NCI-H774 (cell line): ENCODE measurements at places on chromosomes 5 and 9.

- DNase-seq = no peak
Measured at GRCh38 chr5:19534751-19535150, 453.2 kb downstream of the CDH18 start.

DNA sequence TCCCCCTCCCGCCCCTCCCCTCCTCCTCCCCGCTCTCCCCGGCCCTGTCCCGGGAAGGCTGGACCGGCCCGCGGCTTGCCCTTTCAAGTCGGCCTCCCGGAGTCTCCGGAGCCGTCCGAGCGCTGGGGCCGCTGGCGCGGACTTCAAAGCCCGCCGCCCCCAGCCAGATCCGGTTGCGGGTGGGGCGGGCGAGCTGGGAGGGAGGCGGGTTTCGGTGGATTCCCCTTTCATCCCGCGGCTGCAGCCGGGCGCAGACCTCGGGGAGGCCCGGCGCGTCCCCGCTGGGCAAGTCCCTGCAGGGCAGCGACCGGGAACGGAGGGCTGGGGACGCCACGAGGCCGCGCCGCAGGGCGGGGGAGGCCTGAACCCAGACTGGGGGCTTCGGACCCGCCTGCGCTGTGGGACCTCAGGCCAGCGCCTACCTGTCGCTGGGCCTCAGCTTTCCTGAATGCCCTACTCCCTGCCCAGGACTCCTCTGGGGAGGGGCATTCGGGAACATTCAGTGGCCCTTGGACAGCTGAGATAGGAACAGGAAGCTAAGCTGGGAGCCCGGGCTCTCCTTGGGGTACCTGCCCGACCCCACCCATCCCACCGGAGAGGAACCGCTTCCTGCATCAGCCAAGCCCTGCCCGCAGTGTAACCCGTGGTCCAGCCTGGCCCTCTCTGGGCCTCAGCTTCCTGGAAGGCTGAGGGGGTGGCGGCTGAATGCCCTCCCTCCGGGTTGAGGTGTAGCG lies 23.4 kb downstream of the C9orf50 start:
- no peak for DNase-seq

GRCh38 chr5:151459680-151460324 lies 12.4 kb downstream of the SLC36A1 start:
- no peak for DNase-seq

DNA sequence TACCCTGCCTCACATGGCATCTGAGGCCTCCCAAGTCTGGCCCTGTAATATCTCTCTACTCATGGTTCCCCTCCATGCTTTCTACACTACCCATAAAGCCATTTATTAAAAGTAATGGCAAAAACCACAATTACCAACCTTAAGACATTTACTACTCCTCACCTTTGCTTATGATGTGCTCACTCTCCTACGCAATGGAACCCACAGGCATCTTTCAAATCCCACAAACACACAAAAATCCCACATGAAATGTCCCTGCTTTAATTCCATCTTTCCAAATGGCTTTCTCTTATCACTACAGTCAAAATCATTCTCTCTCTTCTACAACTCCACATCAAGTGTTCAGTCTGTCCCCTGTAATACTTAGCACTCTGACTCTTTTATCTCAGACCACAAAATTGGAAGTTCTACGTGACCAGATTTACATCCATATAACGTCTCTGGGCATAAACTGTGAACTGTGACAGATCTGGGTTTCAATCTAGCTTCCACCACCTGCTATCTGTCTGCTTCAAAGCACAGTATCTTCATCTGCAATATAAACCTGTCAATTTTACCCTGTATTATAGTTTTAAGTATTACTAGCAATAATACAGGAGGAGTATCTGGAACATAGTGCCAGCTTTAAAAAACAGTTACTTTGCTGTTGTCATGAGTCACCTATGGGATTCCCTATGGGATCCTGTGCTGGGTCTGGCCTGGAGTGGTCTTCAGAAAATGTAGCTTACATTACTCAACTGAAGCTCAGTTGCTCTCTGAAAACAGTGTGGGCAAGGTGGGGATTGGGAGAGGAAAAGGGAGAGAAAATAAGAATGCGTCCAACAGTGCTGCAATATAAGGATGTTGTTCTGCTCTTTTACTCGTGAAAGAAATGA lies 137.1 kb upstream of the TRIM32 start:
- no peak for DNase-seq

DNA sequence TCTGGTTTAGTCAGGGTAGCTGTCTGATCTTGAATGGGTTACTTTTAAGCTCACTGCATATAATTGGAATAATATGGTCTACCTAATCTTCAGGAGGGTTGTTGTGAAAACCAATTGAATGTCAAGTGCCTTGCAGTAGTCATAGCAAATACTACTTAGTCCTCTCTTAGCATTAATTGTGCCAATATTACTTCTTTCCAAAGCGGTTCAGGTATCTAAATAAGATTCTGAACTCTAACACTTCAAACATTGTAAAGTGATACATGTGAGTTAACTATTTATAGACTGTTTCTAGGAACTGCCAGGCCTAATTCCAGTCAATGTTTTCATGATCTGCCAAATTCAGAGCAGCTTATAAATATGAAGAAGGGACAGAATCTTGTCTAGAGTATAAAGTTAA lies 140.2 kb downstream of the SH3GL2 start:
- DNase-seq = no peak

- no peak for DNase-seq
Measured at GRCh38 chr9:109887079-109887478, 107.1 kb downstream of the PALM2AKAP2 start.

DNA sequence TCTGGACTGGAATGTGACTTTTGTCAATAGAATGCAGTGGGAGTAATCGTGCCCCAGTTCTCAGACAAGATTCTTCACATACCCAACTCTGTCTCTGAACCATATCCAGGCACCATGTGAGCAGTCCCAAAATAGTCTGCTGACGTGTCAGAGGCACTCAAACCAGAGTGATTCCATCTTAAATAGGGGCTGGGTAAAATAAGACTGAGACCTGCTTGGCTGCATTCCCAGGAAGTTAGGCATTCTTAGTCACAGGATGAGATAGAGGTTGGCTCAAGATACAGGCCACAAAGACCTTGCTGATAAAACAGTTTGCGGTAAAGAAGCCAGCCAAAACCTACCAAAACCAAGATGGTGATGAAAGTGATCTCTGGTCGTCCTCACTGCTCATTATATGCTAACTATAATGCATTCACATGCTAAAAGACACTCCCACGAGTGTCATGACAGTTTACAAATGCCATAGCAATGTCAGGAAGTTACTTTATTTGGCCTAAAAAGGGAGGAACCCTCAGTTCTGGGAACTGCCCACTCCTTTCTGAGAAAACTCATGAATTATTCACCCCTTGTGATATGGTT lies 16.9 kb upstream of the PLCXD3 start:
- no peak for DNase-seq

- DNase-seq = no peak
Measured at GRCh38 chr5:68002836-68003235, 212.7 kb upstream of the PIK3R1 start.

GRCh38 chr5:116778032-116778431 lies 203.4 kb upstream of the SEMA6A start:
- DNase-seq = no peak

- DNase-seq = no peak
Measured at GRCh38 chr5:61625137-61625561, 293.1 kb downstream of the ZSWIM6 start.

GRCh38 chr5:14497311-14497710 lies 84.3 kb upstream of the OTULINL start:
- DNase-seq = no peak

DNA sequence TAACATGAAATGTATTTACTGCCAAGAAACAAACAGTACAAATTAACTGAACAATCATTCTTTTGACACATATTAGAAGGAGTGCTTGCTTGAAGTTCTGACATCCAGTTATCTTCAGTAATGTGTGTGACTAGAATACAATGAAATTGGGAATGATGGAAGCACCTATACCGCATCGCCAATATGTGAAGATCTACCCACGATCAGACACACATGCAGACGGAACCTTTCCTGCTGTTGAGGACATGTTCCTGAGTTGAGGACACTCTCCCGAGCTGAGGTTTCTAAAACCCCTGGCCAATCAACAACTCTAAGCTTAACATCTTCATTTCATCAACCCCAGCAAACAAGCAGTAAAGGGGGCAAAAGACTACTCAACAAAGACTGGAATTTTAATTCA lies at the start of gene OR13C3:
OR13C3 (minus strand) TSS at position 101 of the 400 bp plus-strand sequence. CDS start 133 bp downstream, outside the sequence.
- DNase-seq = no peak

DNA sequence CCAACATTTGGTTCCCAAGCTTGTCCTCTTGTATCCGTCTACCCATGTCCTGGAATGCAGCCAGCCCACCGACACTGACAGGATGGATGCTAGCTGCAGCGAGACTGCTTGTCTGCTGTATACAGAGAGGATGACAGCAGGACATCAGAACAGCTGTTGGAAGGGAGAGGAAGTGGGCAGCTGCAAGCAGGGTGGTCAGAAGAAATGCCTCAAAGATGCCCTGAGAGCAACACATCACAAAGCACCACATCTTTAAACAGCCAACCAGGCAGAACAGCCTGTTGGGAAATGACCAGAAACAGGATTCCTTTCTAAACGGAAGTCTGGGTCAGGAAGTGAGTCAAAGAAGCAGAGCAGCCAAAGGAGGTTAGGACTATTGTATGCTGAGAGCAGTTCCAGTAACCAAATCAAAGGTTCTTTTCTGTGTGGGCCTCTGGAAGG lies 219.1 kb downstream of the NDUFS4 start:
- DNase-seq = no peak

DNA sequence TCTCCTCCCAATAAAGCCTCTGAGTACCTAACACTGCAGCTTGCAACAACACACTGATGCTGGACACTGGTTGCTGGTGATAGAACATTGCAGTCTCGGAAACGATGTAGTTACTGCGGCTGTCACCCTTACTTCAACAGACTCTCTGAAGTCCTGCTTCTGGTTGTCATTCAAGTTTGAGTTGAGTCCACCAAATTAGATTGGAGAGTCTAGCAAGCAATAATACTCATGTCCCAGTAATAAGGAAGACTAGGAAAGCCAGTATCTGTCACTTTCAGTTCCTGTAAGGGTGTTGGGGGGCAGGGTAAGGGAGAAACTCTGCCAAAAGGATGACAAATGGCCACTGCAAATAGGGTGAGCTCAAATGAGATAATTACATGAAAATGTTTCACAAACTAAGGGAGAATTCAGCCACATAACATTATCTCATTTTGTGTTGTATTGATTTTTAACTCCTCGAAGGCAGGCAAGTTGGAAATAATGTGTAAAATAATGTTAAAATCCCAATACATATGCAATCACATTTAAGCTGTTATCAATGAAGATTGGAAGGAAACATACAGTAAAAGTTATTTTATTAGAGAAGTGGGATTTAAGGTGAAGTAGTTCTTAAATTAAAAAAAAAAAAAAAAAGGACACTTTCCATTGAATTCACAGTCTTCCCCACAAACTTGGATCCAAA lies 849 bp upstream of the IFT74 start:
- DNase-seq = no peak

GRCh38 chr9:123406016-123406415 lies 50.0 kb downstream of the CRB2 start:
- DNase-seq = no peak

DNA sequence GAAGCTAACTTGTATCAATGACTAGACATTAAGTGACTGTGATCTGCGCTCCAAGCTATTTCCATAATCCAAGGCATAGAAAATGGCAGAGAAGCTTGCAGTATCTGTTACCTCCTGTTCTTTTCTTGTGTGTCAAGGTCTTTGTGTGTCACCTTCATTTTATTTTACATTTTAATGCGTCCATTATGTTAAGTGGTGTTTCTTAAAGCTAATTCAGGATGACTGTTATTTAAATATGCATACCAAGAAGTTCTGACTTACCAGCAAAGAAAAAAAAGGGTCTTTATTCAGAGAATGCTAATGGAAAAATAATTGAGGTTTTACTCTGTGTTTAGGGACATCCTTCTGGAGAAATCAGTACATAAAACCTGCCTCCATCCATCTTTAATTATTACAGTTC lies 52.3 kb downstream of the STK32A start:
- DNase-seq = no peak

DNA sequence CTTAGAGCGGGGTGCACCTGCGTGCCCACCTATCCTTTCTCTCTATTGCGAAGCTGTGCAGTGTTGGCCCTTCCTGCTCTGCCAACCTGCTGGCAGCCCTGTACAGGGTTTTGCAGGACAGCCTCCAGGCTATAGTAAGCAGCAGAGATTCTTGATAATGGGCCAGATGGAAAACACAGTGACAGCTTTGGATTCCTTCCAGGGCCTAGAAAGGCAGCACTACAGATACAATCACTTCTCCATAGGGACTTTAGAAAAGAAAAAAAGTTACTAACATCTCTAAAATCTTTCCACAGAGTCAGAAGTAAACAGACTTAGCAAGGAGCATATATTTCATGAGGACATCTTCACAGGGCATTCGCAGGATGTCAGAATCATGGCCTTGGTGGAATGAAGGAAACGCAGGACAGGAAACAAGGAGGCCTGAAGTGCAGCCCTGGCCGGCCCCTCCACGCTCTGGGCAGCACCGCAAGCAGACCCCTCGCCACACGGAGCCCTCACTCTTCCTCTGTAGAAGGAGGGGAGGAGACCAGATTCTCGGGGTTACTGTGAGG lies 172.1 kb upstream of the GAS1 start:
- no peak for DNase-seq

DNA sequence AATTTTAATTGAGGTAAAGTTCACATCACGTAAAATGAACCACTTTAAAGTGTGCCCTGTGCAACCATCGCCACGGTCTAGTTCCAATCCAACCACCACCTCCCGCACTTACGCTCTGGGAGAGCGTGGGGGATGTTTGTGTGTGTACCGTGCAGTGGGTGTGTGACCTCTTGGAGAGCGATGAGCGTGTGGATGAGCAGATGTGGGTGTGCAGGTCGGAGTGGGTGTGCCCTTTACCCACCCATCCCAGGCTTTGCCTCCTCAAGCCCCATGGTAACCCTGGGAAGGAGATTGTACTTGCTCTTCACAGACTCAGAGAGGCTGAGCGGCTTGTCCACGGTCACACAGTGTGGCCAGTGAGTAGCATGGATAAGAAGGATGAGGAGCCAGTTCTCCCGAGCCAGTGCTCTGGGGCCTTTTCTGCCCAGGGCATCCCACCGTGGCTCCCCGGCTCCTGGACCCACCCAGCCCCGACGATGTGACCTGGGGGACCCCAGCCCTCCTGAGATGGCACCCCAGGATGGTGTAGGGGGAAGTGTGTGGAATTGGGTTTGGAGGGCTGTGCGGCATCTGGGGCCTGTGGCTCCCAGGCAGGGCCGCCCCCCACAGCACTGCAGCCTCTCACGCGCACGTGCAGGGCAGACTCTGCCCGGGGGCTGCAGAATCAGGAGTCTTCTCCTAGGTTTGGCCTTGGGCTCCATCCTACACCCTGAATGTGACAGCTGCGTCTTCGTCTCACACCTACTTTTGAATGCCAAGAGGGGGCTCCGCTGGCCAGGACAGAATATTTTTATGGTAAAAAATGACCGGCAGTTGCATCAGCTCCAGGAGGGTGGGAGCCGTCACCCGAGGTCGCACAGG lies 13.6 kb downstream of the LHX3 start:
- DNase-seq = no peak

GRCh38 chr9:518540-518939 lies 303.9 kb downstream of the DOCK8 start:
- DNase-seq = no peak

DNA sequence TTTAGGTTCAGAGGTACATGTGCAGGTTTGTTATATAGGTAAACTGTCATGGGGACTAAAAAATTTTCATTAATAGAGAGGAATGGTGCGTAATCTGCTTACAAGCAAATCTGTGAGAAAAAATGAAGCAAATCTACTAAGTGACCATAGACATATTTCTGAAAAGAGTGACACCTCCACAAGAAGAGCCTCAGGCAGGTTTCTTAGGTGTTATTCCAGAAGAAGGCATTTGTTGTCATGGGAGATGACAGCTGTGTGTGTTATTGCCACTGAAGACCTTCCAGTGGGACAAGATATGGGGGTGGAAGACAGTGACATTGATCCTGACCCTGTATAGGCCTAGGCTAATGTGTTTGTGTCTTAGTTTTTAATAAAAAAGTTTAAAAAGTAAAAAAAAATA lies 68.8 kb upstream of the PANK3 start:
- no peak for DNase-seq
